ENCODE measurements at places on chromosomes 5 and 9.

DNA sequence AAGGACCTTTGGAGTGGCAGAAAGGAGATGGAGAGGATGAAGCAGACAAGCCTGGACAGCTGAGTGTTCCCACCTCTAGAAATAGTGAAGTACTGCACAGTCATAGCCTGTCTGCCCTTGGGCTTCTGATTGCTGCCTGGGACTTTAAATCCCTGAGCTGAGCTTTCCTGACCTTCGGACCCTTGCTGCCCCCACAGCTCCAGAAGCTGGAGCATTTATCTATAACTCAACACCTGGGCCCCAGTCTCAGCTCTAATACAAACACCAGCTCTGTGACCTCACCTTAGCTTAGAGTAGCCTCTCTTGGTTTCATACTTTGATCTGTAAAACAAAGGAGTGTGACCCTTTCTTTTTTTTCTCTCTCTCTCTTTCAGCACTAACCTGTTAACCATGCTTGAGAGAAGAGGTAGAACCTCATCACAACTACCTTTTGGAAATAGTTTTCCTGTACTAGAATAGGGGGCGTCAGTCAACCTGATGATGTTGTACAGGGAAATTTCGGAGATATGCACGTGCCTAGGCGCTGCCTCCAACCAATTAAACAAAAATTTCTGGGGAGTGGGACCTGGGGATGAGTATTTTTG, 25.4 kb upstream of the ELL2 start:
- peak; percentile 58 for DNase-seq

GRCh38 chr5:138439477-138440158, 761 bp downstream of the REEP2 start:
- DNase-seq: no peak

- DNase-seq: no peak
Measured at GRCh38 chr9:99762470-99762869, 59.2 kb upstream of the NR4A3 start.

GRCh38 chr5:14143546-14143840, 351 bp downstream of the TRIO start:
- no peak for DNase-seq

GRCh38 chr9:18256568-18256967, 217.4 kb upstream of the ADAMTSL1 start:
- no peak for DNase-seq

DNA sequence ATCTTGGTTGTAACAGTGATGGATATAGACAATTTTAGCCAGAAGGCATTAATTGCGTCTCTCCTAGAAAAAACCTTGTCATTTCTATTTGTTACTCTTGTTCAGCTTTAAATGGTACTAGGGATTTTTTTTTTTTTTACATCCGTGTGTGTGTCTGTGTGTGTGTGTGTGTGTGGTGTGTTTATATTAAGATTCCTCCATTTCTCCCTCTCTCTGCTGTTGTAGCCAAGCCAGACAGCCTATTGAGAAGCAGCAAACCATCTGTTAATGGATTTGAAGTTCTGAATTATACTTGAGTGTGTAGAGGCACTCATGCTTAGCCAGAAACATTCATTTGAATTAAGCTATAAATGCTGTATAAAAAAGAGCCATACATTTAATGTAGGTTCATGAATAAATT, 72.3 kb downstream of the SLF1 start:
- DNase-seq: no peak

DNA sequence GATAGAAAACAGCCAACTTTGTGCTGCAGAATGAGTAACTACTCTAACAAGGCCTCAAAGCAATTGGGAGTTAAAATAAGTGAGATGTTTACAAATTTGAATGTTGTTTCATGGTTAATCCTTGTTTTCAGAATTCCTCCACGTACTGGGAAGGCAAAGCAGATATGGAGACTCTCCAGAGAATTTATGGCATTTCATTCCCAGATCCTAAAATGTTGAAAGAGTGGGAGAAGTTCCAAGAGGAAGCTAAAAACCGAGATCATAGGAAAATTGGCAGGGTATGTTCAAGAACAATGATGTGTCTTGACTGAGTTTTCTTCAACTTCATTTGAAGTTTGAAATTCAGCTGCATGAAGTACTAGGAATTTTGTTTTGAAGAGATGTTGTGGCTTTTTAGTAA, 16.4 kb downstream of the TARS1 start:
- DNase-seq: no peak

DNA sequence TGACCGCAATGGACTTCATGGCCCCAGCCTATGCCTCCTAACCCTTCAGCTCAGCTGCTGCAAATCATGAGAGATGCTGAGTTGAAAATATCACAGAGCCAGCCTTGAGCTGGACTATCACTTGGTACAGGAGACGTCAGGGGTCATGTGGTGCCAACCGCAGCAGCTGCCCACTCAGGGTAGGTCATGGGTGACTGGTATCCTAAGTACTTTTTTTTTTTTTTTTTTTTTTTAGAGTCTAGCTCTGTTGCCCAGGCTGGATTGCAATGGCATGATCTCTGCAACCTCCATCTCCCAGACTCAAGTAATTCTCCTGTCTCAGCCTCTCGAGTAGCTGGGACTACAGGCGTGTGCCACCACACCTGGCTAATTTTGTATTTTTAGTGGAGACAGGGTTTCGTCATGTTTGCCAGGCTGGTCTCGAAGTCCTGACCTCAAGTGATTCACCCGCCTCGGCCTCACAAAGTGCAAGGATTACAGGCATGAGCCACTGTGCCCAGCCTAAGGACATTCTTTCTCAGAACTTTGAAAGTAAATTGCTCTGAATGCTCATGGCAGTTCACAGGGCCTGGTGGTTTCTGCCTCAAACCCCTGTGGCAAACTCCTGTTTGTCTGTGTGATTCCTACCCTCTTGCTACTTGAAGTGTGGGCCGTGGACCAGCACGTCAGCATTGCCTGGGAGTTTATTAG, 21.3 kb downstream of the WWC1 start:
- no peak for DNase-seq

DNA sequence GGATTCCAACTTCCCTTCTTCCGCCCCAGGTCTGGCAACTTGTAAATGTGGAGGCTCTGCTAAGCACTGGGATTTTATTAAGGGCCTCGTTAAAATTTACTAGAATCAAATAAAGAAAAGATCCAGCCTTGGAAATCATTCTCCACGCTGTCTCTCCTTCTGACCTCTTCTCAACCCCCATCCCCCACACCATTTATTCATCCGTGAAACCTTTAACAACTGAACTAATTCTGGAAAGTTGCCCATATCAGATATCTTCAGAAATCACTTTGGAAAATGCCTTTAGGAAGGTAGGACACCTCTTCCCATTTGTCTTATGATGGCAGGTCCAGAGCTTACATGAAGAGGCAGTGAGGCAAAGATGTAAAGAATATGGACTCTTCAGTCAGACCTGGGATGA, 288.5 kb downstream of the SLIT3 start:
- no peak for DNase-seq

DNA sequence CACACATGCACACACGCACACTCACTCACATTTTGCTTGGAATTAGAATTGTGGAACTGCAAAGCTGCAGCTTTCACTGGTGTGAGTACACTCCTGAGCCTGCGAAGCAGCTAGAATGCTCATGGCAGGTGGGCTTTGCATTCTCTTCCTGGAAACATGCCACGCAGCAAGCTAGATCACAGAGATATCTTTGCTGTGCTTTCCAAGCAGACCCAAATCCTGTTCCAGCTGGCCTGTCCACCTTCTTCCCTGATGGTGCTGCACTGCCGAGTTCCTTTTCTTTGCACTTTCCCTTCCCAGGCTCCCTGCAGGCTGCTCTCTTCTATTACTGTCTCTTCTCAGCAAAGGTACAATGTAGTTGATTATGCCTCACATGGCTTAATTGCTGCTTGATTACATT, 92.7 kb upstream of the CKMT2 start:
- DNase-seq: no peak

DNA sequence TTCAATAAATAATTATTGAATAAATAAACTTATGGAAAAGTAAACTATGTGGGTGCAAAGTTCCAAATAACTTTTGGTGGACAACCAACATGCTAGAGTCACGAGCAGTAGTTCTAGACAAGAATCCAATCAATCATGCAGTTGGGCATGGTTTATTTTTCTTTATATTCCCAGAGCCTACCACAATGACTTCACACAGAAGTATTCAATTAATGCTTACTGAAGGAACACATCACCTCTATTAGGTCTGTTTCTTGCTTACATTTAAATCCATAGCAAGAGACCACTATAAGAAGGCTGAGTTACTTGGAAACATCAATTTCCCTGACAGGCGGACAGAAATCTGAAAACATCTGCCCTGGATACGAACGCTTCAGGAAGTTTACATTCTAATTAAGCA, 214.2 kb downstream of the TMEM232 start:
- DNase-seq: no peak

GRCh38 chr9:89375191-89375760, 57.0 kb downstream of the SECISBP2 start:
- no peak for DNase-seq
